ENCODE measurements at places on chromosomes 12 and 14. TPM values are rescaled to one million over a fixed set of nuclear protein-coding genes. Genes with fewer than 3 reads are reported as not detected.

- no peak for ATAC-seq
Measured at GRCh38 chr12:93979189-93979588, 169.2 kb upstream of the PLXNC1 start.

DNA sequence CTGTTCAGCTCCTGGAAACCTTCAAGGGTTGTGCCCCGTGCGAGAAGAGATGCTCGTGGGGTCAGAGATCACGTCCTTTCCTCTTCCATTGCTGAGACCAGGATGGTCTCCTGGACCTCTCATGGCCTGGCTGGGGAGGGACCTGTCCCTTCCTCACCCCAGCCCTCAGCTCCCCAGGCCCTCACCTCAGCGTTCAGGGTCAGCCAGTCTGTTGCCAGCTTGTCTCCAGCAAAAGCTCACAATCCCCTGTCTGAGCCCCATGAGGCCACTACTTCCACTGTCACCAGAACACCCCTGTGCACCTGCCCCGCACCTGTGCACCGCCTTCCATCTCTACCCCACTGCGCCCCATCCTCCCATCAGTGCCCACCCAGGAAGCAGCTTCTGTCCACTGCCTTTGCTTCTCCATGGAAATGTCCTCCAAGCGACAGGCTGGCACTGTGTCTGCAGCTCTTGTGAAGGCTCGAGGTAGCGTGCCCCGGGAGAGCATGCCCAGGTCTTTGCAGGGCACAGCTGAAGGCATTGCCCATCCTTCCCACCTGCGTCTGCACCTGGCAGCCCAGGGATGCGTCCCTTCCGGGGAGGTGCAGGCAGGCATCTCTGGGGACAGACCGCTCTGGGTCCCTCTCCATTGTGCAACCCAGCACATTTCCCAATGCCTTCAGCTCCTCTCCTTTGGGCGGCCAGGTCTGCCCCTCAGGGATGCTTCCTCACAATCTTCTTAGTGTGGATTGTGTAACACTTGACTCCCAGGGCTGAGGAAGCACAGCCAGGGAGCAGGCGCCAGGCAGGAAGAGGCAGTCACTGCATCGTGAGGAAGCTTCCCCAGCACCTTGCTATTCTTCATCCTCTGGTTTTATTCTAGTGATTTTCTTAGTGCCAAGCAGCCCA is 179.6 kb downstream of the ADGRD1 start:
- ATAC-seq = no peak

GRCh38 chr12:76558684-76559399 is 729 bp downstream of the OSBPL8 start:
- peak; percentile 37 for ATAC-seq

DNA sequence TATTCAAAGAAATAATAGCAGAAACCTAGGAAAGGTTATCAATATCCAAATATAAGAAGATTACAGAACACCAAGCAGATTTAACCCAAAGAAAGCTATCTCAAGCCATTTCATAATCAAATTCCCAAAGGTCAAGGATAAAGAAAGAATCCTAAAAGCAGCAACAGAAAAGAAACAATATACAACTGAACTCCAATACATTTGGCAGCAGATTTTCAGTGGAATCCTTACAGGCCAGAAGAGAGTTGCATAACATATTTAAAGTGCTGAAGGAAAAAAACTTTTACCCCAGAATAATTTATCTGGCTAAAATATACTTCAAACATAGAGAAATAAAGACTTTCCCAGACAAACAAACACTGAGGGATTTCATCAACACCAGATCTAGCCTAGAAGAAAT is 54.3 kb downstream of the DENND5B start:
- no peak for ATAC-seq

- no peak for ATAC-seq
Measured at GRCh38 chr12:122584177-122584863, 57.3 kb downstream of the KNTC1 start.

DNA sequence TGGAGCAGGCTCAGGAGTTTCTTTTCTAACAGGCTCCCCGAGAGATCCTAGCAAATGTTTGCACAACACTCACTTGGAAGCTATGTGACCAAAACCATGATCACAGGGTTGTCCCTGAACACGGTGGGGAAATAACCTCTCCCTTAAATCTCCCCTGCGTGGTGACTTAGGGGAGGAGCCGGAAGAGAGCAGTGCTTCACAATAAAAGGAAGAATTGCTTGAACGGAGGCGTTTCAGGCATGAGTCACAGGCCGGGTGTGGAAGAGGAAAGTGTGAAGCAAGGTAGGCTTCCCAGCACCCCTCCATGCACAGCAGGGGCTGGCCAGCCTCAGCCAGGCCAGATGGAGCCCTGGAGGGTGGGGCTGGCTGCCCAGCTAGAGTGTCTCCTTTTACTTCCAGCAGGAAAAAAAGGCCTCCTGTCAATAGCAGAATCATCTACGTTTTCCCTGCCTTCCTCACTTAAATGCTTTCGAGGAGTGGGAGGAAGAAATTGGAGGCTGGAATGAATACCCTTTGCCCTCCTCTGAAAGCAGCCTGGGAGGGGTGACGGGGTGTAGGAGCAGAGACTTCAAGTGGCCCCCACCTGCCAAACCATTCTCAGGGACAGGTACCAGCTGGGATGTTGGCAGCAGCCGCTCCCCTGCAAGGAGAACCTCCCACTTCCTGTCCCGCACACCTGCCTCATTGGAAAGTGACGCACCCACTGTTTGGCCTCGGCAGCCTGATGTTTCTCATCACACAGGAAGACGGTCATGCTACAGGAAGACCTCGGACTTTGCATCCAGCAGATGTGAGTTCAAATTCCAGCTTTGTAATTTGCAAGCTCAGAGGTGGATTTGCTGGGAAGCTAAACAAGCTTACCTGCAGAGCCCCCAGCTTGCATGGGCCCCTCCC is 30.1 kb upstream of the PPP2R5C start:
- peak; percentile 100 for ATAC-seq

- no peak for ATAC-seq
Measured at GRCh38 chr14:94170136-94170535, 4.0 kb upstream of the PPP4R4 start.

DNA sequence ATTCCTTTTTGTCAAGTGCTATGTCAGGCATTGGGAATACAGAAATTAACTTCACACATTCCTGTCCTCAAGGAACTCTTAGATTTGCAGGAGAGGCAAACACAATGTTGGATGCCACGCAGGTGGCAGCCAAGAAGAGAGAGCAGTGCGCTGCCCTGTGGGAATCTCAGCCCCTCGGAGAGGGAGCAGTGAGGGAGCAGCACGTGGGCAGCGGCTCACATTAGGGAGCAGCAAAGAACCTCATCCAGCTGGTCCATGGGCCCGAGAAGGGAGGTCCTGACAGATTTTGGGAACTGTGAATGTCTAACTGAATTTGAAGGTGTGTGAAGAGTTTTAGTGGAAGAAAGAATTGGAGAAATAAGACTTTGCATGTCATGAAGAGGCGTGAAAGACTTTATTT is 47.2 kb upstream of the EVL start:
- no peak for ATAC-seq

- no peak for ATAC-seq
Measured at GRCh38 chr12:67698672-67699581, 50.4 kb downstream of the DYRK2 start.

DNA sequence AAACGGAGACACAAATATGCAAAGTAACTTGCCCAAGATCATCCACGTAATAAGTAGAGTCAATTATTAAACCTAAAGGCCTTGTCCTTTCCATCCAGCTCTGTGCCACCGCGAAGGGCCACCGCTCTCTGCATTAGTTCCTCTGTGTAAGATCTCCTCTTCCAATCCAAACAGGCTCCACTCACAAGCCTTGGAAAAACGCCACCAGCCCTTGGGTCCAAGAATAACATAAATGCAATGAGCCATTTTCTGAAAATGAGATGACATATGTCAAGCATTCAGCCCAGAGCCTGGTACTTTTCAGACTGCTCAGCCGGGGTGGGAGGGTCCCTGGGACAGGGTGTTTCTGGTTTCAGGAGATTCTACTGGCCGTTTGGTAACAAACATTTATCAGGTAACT is 30.0 kb downstream of the DGLUCY start:
- ATAC-seq = no peak

GRCh38 chr12:71107936-71108335 is 49.9 kb downstream of the TSPAN8 start:
- ATAC-seq = no peak

DNA sequence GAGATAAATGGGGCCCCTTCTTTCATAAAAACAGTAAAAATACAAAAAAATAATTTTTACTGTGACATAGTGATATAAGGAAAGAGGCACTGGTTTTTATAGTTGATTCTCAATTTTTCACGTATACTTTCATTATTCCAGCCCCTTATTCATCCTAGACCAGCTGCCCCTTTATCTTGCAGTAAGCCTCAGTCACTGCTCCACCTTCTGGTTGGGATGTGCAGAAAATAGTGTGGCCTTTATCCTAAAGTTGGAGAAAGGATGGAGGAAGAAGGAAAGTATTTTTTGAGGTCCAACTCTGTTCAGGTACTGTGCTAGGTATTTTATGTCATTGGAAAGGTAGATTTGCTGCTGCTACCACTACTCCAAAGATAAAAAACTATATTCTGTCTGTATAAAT is 172.7 kb downstream of the ANO6 start:
- ATAC-seq = no peak

Gene TMEM119
- total RNA-seq = 1.0 TPM

Gene STAT6
- 126 TPM for total RNA-seq

All from motor neuron (in vitro differentiated cells).